G401 (cell line): ENCODE measurements at places on chromosomes 16 and 17. TPM values are rescaled to one million over a fixed set of nuclear protein-coding genes. Genes with fewer than 3 reads are reported as not detected.

Gene EVPL
- 0.80 and 5.4 TPM in 2 replicates for total RNA-seq

- no peak for DNase-seq
These were observed 4.6 kb upstream of the KRT16 start for GRCh38 chr17:41617136-41617535.

Gene CHD9NB
- total RNA-seq = 43.5 and 58.1 TPM in 2 replicates

DNA sequence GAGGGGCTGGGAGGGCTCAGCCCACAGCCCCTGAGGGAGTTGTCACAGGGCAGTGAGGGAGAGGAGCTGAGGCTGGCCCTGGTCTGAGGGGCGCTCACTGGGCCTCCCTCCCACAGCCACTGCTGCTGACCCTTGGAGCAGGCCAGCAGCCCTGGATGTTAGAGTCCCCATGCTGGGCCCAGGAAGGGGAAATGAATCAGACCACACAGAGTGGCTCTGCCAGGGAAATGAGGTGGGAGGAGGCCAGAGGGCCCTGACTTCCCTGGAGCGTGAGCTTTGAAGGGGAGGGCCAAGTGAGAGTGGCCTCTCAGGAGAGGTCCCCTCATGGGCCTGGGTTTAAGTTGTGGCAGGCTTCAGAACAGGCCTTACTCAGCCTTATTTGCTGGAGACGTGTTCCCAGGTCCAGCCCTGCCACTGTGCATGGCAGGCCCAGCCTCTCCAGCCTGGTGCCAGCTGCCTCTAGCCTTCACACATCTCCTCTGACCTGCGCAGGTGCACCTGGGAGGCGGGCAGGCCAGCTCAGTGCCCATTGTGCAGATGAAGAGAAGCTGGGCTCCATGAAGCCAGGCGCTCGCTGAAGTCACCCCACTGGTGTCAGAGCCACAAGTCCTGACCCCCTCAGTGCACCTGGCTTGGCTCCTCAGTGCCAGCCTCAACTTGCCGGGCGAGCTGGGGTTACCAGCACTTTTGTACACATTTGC is 15.4 kb downstream of the GPT2 start:
- no peak for DNase-seq

DNA sequence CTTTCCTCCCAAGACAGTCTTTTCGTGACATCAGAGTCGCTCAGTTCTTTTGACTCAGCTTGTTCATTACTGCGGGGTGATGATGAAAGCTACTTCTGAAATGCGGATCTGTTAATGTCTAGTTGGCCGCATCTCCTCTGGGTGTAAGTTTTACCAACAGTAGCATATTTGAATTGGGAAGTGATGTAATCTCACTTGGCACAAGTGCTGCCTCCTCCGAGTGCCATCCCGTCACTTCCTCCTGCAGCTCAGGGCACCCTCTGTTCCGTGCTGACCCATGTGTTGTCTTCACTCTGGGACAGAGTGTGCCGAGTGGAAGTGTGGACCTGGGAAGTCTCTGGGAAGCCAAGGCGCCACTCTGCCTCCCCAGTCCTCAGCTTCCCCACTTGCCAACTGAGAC is 8.9 kb downstream of the ADAD2 start:
- no peak for DNase-seq

DNA sequence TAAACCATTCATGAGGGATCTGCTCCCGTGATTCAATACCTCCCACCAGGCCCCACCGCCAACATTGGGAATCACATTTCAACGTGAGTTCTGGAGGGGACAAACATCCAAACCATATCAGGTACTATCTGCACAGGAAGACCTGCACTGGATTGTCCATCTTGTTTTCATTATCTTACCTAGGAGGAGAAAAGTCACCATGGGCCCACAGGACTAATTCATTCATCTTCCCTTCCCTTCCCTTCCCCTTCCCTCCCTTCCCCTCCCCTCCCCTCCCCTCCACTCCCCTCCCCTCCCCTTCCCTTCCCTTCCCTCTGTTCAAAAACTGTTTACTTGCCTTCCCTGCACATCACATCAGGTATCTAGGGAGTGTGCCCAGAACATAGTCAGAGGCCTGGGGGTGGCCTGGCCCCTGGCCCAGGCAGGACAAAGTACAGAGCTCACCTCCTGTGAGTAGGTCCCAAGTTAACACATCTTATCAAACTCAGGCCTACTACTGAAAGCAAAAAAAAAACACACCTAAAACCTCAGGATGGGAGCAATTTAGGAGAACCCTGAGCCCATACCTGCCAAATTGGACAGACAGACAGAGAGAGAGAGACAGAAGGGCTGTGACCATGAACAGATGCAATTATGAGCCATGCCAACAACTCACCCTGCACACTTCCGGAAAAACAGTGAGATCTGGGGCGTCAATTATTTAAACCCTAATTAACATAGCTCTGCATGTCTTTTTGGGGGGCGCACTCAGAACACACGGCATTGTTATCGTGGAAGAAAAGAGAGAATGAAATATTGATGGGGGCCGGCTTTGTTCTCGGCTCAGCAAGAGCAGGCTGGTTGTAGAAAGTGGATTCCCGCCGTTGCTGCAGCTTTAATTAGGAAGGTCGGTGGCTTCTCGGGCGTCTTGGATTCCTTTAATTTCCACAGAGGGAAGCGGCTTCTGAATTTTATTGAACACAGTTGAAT is 151.2 kb downstream of the IRX5 start:
- no peak for DNase-seq

Gene PDPR
- 6.6 and 14.9 TPM in 2 replicates for total RNA-seq

DNA sequence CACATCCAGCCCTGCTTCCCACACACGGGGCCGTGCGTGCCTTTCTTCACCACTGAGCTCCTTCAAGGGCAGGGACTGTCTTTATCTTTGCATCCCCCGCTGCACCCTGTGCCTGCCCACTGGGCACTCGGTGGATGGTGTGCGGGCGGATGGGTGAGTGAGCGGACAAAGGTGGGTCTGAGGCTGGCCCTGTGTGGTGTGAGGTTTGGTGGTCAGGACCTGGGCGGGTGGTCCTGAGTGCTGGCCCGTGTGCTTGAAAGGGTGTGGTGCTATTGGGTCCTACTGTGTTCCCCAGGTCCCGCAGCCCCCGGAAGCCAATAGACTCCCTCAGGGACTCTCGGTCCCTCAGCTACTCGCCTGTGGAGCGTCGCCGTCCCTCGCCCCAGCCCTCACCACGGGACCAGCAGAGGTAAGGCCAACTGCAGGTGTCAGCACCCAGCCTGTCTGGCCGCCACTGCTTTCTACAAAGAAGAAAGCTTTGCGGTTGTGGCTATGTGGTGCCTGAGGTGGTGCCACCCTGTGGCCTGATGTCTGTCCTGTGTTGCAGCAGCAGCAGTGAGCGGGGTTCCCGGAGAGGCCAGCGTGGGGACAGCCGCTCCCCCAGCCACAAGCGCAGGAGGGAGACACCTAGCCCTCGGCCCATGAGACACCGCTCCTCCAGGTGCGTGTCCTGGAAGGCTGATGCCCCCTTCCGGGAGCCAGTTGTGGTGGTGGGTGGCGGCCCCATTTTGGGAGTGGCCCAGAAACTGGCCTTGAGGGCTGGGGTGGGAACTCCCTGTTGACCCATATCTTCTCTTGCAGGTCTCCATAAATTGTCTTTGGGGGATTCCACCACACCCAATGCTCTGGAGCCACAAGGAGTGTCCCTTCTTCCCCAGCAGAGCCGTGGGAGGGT is 6.8 kb downstream of the ELOB start:
- DNase-seq = no peak

DNA sequence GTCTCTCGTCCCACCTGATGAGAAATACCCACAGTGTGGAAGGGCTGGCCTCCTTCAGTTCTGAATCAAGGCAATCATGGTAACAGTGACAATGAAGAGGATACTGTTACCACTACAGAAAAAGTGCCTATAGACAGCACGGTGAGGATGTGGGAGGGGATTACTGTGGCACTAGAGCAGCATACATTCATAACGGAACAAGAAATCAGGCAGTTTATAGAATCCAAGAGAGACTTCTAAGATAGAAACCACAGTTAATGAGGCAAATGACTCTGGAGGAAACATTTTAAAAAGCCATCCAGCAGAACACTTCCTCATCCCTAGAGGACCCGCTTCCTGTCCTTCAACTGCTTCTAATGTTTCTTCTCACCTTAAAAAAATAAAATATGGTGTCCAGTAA is 2.7 kb downstream of the RUSF1 start:
- no peak for DNase-seq

GRCh38 chr16:17367923-17368322 is 102.8 kb downstream of the XYLT1 start:
- DNase-seq = peak; percentile 9

GRCh38 chr16:58515871-58516767 is 802 bp downstream of the SETD6 start:
- DNase-seq = peak; percentile 30

DNA sequence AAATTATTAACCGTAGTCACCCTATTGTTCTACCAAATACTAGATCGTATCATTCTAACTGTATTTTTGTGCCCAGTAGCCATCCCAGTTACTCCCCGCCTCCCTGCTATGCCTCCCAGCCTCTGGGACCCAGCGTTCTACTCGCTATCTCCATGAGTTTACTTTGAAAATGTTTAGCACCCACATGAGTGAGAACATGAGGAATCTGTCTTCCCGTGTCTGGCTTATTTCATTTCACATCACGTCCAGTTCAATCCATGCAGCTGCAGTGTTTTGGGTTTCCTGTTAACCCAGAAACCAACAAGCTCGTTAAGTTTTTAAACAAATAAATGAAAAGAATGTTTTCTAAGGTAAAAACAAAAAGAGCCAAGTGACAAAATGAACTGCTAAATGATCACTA is 82.1 kb downstream of the VPS53 start:
- DNase-seq = no peak

DNA sequence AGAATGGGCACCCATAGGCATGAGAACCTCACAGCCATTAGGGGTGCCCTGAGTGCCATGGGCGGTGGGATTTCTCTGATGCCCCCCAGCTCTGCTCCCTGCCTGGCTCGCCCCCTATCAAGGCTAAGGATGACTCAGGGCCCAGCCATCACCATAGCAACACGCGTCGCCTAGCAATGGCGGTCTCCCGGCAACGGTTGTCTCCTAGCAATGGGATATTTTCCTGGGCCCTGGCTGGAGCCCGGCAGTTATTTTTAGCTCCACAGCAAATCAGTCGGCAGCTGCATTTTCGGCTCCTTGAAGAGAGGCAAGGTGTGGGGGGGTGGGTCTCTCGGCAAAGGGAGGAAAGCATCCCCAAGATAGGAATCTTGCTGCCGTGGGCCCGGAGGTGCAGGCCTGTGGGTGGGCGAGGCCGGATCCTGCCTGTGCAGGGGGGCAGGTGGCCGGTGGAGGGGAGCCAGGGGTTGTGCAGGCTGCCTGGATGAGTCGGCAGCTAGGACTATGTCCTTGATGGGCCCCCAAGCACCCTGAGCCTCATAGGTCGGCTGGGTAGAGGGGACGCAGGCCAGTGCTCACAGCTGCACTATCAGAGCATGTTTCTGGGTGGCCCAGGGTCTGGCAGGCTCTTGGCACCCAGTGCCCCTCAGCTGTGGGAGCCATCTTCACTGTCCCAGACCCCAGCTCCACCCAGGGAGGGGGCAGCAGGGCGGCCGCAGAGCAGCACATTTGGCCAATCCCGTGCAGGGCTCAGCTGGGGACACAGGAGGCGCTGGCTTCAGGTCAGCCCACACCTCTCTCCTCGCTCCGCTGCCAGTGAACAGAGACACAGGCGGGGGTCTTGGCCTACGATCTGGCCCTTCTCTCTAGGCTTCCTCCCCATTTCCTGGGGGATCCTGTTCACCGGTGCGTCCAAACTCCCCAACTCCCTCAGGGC is 4.2 kb upstream of the FBXL16 start:
- peak; percentile 98 for DNase-seq

Gene SCNN1G
- total RNA-seq = not detected in 2 replicates

Gene DOC2A
- not detected in 2 replicates for total RNA-seq

DNA sequence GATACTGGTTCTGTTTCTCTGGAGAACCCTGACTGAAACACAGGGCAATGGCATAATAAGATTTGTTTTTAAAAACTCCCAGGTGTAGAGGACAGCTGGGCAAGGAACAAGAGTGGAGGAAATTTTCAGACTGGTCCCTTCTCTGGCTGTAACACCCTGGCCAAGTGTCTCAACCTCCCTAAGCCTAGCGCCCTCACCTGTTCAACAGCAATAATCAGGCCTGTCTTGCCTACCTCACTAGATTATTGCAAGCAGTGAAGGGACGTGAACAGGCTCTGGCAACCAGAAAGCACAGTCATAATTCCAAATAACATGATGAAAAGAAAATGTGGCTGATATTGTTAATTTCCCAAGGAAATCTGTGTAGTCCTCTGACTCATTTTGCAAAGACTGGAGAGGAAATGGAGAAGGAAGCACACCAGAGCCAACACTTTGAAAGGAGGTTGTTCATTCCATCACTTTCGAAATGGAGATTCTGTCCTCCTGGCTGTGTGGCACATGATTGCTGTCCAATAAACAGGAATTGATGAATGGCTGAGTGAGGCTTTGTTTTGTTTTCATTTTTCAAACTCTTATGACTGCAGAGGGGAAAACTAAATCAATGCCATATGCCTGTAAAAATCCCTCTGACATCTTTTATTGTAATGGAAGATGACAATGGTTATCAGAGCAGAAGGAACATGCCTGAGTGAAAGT is 87.5 kb upstream of the HLF start:
- DNase-seq = peak; percentile 76

DNA sequence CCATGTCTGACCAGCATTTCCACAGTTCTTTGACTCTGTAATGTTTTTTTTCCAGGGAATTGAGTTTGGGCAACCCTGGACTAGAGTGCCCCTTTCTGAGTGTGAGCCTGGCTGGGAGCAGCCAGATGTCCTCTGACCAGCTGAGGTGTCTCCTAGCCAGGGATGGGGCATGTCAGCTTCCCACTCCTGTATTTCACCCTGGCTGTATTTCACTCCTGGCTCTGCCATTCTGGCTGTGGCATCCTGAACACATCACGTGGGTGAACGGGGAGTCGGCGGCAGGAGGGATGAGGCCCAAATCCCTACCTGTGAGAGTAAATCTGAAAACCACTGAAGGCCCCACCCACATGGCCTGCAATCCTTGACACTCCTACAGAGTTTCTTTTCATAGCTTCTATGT is 31.3 kb downstream of the KDM8 start:
- no peak for DNase-seq

GRCh38 chr16:30406795-30407101 is 658 bp upstream of the ZNF771 start:
- DNase-seq = no peak

GRCh38 chr17:63975541-63976092 is 2.9 kb upstream of the SCN4A start:
- DNase-seq = no peak

Gene MMD
- total RNA-seq = 5.5 and 7.5 TPM in 2 replicates
